Stimulated activated CD8-positive, alpha-beta memory T cell treated with anti-CD3 and anti-CD28 coated beads, Interleukin-7, amount 100 ng/mL, for 48 hours (primary cell): ENCODE measurements at places on chromosomes 2 and 18.

GRCh38 chr18:74589021-74589420, 8.6 kb upstream of the ZNF407 start:
- DNase-seq, result no peak

DNA sequence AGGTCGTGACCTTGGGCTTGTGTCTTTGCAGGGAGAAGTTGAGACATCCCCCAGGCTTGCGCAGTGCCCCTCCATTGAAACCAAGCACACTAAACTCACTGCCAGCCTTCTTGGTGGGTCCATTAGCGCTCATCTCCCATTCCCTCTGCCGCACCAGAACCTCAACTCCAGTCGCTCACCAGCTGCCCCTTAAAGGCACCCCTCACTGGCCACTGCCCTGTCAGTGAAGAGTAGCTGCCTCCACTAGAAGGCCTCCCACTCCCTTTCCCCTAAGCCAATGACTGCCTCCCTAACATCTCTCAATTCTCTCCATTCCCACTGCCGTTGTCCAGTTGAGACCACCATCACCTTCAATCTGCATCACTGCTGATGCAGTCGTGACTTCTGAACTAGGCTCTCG, 114.8 kb upstream of the EPC2 start:
- DNase-seq, result no peak

DNA sequence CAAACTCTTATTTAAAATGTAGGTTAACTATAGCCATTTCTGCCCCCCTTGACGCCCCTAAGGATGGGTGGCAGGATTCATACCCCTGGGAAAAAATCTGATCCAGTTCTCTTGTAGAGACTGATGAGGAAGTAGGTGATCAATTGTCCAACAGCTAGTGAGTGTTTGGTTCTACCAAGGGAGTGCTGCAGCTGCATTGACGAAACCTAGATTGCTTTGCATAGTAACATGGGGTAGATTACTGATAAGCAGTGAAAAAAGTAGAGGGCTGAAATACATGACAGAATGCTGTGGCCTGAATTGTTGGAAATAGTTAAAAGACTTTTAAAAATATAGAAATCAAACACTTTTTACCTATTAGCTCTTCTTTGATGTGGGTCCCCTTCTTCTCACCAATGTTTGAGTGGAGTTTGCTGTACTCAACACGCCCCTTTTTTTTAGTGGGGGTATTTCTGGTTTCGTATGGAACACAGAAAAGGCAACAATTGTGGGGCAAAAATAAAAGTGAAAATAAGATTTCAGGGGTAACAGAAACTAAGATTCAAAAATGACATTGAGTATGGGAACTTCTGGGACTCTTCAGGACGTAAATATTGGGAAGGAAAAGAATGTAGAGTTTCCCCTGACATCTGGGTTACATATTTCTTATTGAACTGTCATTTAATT, 66.2 kb downstream of the MAIP1 start:
- no peak for DNase-seq

GRCh38 chr2:134220344-134220974, 33.4 kb upstream of the MGAT5 start:
- no peak for DNase-seq

GRCh38 chr2:1945819-1946218, 201.5 kb upstream of the PXDN start:
- DNase-seq, result no peak

DNA sequence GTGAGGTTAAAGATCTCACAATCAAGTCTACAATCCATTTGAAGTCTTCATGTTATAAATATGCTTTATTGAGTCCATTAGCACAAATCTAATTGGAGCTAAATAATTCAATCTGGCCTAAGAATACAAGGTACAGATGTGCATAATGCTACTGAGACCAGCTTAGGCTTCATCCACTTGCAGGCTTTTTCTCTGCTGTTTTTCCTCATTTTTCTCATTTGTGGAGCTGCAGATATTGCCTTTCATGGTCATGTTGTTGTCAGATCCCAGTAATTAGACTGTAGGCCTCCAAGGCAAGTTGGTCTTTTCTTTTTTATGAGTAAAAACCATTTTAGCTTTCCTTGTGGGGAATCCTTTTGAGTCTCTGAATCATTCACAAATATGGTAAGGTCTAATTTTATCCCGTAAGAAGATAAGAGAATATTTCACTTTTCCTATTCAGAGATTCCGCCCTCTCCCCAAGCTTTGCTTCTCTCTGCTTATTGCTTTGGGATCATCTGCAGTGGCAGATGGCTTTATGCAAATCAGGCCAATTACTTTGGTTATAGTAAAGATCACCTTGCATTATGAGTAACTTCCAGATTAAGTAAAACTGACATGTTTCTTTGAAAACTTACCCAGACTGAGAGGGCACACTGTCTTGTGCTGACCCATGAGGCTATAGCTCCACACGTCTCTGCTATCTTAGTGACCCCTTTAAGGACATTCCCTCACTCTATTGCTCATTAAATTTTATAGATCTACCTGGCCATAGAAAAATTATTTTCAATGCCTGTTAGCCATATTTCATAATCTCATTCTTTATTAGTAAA, 80.9 kb downstream of the MGAT5 start:
- DNase-seq, result no peak

- no peak for DNase-seq
These were observed 65.2 kb upstream of the FIGN start for GRCh38 chr2:163800951-163801381.

DNA sequence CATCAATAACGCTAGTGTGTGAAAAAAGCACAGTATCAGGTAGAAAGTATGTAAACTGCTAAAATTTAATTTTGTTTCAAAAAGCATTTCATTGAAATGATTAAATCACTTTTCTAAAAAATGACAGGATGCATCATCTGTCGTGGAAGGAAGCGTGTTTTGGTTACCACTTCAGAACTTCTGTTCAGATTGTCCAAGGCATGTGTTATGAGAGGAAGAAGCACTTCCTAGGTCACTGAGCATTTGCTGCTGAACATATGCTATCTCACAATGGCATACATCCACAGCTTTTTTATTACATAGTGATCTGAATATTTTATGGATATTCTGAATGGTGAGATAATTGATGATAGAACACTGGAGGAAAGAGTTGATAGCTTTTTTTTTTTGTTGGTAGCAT, 737.5 kb downstream of the SATB2 start:
- DNase-seq, result no peak

- no peak for DNase-seq
These were observed 249.7 kb upstream of the OSR1 start for GRCh38 chr2:19607931-19608771.
